ENCODE measurements at places on chromosomes 7 and 10.

DNA sequence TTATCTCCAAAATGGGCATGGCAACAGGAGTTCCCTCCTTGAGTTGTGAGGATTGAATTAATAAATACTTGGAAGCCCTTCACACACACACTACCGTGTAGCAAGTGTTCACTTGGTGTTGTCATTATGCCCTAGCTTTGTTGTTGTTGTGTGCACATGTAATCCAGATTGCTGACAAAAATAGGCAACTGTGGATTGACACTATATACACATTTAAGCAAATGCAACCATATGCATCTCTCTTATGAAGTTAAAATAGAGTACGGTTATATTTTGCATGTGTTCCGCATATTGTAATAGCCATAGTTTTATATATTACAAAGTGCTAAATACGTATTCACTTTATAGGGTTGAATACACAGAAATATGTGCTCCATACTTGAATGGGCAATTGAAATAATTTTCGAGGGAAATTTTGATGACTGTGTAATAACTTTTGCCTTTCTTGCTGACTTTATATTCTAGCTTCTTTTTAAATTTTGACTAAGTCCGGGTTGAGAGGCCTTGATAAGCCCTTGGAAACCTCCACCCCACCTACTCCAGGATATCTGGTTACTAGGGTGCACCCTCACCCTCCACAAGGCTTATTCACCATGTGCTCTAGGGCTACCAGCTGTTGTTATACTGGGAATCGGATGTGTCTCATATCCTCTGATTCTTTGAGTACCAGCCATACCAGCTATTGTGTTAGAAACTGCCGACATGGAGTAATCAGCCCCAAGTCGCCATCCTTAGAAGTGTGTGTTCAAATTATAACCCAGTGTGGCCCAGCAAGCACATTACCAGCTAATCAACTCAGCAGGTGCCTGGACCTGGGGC, 265.0 kb downstream of the CAMK1D start:
- H3K27me3 ChIP-seq = no peaks in the 10 kb centered on the region
- DNase-seq = no peak
- no peak overlapping the region for H3K27ac ChIP-seq
- H3K4me1 ChIP-seq = no peaks in the 10 kb centered on the region
- no peaks in the 10 kb centered on the region for H3K36me3 ChIP-seq

DNA sequence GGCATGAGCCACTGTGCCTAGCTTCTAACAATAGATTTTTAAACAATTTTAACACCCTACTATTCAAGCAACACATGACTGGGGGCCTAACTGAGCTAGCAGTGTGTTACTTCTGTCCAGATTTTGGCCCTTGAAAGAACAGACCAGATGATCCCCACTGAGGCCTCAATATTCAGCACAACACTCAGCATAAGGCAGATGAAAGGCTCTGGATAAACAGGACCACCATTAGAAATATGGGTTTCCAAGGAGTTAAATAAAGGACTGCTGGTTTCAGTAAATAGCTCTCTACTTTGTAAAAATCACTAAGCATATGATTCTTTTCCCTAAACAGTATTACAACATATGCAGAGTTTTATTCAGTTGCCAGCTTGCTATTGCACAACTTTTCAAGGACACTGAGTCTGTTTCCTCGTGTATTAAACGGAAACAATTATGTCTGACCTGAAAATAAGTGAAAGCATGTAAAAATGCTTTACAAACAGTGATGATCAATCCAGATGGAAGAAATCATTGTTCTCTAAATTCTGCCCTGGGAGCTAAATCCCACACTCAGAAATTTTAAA, 23.8 kb upstream of the FZD1 start:
- H3K36me3 ChIP-seq = no peaks in the 10 kb centered on the region
- no peaks in the 10 kb centered on the region for H3K27me3 ChIP-seq
- DNase-seq = no peak
- no peak overlapping the region for H3K27ac ChIP-seq

- peak overlapping the region; percentile 92 for H3K27ac ChIP-seq
- H3K36me3 ChIP-seq = no peaks in the 10 kb centered on the region
- peaks cover 13% of the 10 kb centered on the region for H3K4me1 ChIP-seq
- H3K27me3 ChIP-seq = peaks cover 7% of the 10 kb centered on the region
Observed at GRCh38 chr7:95595746-95596197, 544 bp downstream of the PDK4 start.

DNA sequence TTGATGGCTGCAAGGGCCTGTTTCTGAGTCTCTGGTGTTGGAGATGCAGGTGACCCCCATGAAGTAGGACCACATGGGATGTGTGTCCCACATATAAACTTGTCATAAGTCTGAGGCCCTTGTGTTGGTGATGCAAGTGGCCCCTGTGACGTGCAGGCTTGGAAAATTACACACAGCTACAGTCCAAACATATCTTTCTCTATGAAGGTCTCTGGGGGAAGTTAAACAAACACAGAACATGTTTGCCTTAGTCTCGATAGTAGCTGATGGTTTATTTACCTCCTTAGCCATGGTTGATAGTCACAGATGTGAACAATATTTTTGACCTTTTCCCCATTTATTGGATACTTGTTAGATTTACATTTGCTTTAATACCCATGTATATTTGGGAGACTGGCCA, 64.7 kb downstream of the ADCY1 start:
- H3K36me3 ChIP-seq = no peaks in the 10 kb centered on the region
- H3K27me3 ChIP-seq = no peaks in the 10 kb centered on the region
- DNase-seq = no peak
- H3K27ac ChIP-seq = no peak overlapping the region

- H3K27me3 ChIP-seq = peaks cover 9% of the 10 kb centered on the region
- peak overlapping the region; percentile 54 for H3K27ac ChIP-seq
- H3K36me3 ChIP-seq = no peaks in the 10 kb centered on the region
- H3K4me3 ChIP-seq = peak overlapping the region; percentile 91
Observed at GRCh38 chr10:117373823-117374505, 1.3 kb downstream of the PDZD8 start.

DNA sequence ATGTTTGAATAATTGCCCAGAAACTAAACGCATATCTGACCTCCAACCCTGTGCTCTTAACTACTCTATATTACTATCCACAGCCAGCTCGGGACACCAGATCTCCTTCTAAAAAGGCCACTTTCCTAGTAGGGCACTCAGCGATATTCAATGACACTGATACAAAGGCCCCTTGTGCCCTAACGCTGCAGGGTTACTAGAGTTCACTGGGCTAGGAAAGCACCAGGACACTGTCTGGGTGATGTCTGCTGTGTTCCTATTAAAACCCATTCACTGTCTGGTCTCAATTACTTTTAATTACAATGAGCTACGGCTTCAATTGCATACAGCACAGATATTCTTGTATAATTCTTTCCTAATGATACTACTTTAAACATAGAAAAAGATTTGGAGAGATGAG, 91.7 kb downstream of the SORCS1 start:
- H3K27ac ChIP-seq = no peak overlapping the region
- no peak overlapping the region for H3K4me3 ChIP-seq
- H3K4me1 ChIP-seq = peaks cover 4% of the 10 kb centered on the region
- DNase-seq = no peak

GRCh38 chr10:13724484-13724883, 137.7 kb downstream of the PRPF18 start:
- H3K4me1 ChIP-seq = peaks cover 6% of the 10 kb centered on the region
- no peak overlapping the region for H3K4me3 ChIP-seq
- no peak overlapping the region for H3K27ac ChIP-seq
- no peak for DNase-seq

DNA sequence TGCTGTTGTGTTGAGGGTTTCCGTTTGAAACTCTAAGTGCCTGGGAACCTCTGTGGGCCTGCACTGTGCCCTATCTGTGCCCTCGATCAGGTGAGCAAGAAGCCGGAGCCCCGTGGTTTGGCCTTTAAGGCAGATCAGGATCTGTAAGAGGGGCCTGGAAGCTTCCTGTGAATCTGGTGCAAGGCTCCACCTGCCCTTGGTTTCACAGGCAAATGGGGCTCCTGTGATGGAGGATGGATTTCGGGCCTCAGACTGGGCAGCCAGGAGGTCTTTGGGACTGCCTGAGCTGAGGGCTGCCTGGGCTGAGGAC, 21.6 kb downstream of the SCART1 start:
- no peaks in the 10 kb centered on the region for H3K36me3 ChIP-seq
- H3K4me1 ChIP-seq = no peaks in the 10 kb centered on the region
- no peaks in the 10 kb centered on the region for H3K27me3 ChIP-seq
- no peak overlapping the region for H3K4me3 ChIP-seq
- no peak overlapping the region for H3K27ac ChIP-seq

DNA sequence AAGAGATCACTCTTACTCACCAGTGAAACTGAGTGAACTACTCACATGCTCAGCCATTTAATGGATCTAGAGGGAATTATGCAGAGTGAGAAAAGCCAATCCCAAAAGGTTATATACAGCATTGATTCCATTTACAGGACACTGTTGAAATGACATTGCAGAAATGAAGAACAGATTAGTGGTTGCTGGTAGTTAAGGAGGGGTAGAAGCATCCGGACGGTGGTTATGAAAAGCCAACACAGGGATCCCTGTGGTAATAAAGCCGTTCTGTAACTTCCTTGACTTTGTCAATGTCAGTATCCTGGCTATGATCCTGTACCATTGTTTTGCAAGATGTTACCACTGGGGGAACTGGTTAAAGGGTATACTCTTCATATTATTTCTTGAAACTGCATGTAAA, 253.4 kb downstream of the USP6NL start:
- H3K36me3 ChIP-seq = no peaks in the 10 kb centered on the region
- no peak overlapping the region for H3K27ac ChIP-seq
- no peaks in the 10 kb centered on the region for H3K4me1 ChIP-seq
- H3K27me3 ChIP-seq = no peaks in the 10 kb centered on the region
- H3K4me3 ChIP-seq = no peak overlapping the region

GRCh38 chr10:944034-944831, 12.7 kb upstream of the LARP4B start:
- no peak overlapping the region for H3K4me3 ChIP-seq
- H3K27ac ChIP-seq = no peak overlapping the region
- H3K4me1 ChIP-seq = no peaks in the 10 kb centered on the region
- no peaks in the 10 kb centered on the region for H3K27me3 ChIP-seq
- no peaks in the 10 kb centered on the region for H3K36me3 ChIP-seq
- DNase-seq = no peak

DNA sequence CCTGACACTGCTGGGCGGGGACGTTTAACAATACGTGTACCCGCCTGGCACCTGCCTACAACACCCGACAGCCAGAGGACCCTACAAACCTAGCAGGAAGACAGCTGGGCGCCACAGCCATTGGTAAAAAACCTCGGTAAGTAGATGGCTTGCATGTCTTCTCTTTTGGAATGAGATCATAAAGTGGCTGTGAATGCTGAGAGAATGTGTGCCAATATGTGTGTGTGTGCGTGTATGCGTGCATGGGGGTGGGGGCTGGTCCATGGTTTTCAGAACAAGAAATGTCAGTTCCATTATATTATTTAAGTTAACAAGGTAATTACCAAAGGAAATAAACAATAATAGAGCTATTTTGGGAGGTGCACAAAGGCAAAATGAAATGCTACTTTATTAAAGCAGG, 39.2 kb downstream of the PAPOLB start:
- peaks cover 42% of the 10 kb centered on the region for H3K4me1 ChIP-seq
- H3K4me3 ChIP-seq = no peak overlapping the region
- H3K27me3 ChIP-seq = no peaks in the 10 kb centered on the region
- no peak for DNase-seq

- H3K4me1 ChIP-seq = no peaks in the 10 kb centered on the region
- DNase-seq = no peak
- H3K27me3 ChIP-seq = no peaks in the 10 kb centered on the region
- no peak overlapping the region for H3K27ac ChIP-seq
- no peak overlapping the region for H3K4me3 ChIP-seq
- no peaks in the 10 kb centered on the region for H3K36me3 ChIP-seq
Observed at GRCh38 chr7:142485617-142486226, 227.9 kb upstream of the PRSS58 start.

- H3K4me3 ChIP-seq = peak overlapping the region; percentile 40
- H3K27ac ChIP-seq = no peak overlapping the region
- peaks cover 31% of the 10 kb centered on the region for H3K4me1 ChIP-seq
- peaks cover 33% of the 10 kb centered on the region for H3K36me3 ChIP-seq
- peaks cover 4% of the 10 kb centered on the region for H3K27me3 ChIP-seq
Observed at GRCh38 chr7:953547-954327, 743 bp downstream of the ADAP1 start.

GRCh38 chr7:82241356-82241755, 202.2 kb downstream of the CACNA2D1 start:
- H3K27me3 ChIP-seq = no peaks in the 10 kb centered on the region
- H3K27ac ChIP-seq = no peak overlapping the region

DNA sequence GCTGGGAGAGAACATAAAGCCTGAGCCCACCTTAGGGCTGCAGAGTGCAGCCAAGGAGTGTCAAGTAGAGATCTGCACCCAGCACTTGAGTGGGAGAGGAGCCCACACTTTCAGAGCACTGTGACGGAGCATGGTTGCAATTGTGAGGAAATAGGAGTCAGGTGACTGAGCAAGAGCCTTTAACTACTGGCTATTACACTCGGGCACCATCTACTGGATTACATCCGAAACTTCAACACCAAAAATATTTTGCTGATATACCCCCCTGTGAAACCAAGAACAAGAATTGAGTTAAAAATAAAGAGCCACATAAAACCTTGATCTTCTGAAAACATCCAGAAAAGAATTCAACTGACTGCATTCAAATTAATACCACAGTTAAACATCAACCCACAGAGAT, 657.9 kb downstream of the NXPH1 start:
- no peak for DNase-seq
- no peak overlapping the region for H3K27ac ChIP-seq
- no peak overlapping the region for H3K4me3 ChIP-seq
- H3K27me3 ChIP-seq = no peaks in the 10 kb centered on the region
- no peaks in the 10 kb centered on the region for H3K4me1 ChIP-seq

GRCh38 chr7:134477954-134478353, 19.1 kb upstream of the AKR1B1 start:
- no peak overlapping the region for H3K4me3 ChIP-seq
- no peaks in the 10 kb centered on the region for H3K36me3 ChIP-seq
- DNase-seq = no peak
- H3K27ac ChIP-seq = no peak overlapping the region

DNA sequence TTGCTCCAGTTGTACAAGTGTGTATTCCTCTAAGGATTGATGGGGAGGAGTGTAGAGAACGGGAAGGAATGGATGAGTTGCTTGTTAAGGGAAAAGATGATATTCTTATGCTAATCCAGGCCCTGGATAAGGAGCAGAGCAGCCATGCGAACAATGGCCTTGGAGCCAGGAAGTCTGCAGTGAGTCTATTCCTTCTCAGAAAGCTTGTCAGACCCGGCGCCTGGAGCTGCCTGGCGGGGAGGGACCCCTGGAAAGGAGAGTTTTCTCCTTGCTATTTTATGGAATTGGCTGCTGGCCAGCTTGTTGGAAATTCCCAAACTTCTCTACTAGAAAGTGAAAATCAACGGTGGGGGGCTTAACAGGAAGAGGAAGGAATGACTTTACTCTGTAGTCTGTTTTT, 89.1 kb downstream of the MMRN2 start:
- H3K27me3 ChIP-seq = no peaks in the 10 kb centered on the region
- peaks cover 29% of the 10 kb centered on the region for H3K4me1 ChIP-seq
- no peaks in the 10 kb centered on the region for H3K36me3 ChIP-seq
- no peak overlapping the region for H3K4me3 ChIP-seq

DNA sequence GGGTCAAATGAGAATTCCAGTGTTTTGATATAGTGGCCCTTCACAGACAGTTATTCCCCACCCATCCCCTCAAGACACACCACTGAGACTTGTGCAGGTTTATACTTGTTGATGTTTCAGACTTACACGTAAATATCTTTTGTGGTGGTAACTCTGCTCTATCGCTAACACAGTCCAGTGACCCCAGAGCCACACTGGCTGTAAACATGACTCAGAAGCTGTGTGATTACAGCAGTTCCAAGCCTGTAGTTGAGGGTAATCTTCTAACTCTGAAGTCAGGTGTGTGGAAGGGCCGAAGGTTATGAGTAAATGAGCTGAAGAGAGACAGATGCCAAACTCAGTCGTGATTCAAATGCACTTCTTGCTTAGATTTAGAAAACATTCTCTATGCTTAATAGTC, 19.4 kb downstream of the NOBOX start:
- DNase-seq = no peak
- H3K27ac ChIP-seq = no peak overlapping the region
- H3K36me3 ChIP-seq = no peaks in the 10 kb centered on the region
- no peak overlapping the region for H3K4me3 ChIP-seq
